ENCODE measurements at places on chromosomes 16 and 17.

GRCh38 chr16:13992322-13992721 is 72.4 kb downstream of the ERCC4 start:
- DNase-seq, result no peak

DNA sequence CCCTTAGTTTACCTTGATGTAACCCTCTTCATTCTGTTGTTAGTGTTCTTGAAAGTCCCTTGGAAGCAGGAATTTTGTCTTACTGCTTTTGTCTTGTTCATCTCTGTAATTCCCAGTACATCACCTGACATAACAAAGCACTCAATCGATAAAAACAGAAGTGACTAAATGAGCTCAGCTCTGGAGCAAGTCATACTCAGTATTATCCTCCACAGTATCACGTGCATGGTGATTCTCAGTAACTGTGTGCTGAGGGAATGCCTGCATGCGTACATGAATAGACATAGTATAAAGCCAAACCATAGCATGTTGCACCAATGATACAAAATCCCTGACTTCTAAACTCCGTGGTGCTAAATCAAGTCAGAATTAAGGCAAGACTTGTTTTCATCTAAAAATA is 7.2 kb downstream of the KRT38 start:
- DNase-seq, result no peak

DNA sequence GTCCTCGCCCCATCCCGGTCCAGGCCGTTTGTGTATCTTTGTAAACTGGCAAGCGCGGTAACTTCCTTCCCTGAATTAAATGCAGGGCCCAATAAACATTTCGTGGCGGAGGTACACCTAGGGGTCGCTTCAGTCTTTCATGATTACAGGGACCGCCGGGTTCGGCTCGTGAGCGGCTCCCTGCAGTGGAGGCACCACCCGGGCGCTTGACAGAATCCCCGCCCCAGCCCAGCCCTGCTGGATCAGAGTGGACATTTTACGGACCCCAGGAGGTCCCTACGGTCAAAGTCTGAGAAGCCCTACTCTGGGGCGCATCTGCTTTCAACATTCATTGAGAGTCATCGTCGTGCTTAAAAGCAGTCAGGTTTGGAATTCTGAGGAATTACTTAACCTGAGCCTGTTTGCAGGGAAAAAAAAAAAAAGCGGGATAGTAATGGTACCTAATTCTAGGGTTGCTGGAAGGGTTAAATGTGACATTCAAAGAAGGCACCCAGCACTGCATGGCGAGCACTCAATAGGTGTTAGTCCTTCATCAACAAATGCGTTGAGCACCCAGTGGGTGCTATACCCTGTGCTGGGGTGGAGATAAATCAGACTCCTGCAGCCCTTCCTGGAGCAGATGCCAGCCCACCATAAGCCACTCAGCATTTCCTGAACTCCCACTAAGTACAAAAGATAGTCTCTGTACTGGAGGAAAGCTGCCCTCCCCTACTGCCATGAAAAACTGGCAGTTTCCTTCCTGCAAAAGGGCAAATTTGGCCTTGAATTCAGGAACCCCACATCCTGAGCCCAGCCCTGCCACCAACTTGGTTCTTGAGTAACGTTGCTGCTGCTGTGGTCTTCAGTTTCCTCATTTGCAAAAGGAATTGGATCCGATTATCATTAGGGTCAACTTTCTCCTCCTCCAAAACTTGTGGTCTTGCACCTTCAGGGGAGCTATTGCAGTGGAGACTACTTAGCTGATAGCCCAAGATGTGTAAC is 658 bp upstream of the DUSP3 start:
- no peak for DNase-seq

DNA sequence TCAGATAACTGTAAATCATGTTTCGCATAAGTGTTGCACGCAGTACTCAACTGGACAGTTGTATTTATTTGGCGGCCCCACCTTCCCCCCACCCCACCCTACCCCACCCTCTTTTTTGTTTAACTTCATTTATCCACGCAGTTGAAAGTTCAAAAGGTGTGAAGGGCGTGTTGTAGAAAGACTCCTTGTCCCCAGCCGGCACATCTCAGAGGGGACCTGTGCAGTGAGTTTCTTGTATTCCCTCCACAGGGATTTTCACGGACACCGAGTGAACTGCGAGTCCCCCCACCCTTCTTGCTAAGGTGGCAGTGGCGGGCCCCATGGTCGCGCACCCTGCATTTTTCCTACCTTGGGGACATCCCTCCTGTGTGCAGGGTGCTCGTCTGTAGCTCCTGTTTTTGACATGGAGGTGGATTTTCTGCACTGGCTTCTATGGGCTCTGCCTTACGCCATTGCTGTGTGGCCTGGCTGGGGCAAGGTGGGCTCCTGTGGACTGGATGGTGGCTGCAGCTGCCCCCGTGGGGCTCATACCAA is 36.2 kb downstream of the ADCY7 start:
- no peak for DNase-seq

DNA sequence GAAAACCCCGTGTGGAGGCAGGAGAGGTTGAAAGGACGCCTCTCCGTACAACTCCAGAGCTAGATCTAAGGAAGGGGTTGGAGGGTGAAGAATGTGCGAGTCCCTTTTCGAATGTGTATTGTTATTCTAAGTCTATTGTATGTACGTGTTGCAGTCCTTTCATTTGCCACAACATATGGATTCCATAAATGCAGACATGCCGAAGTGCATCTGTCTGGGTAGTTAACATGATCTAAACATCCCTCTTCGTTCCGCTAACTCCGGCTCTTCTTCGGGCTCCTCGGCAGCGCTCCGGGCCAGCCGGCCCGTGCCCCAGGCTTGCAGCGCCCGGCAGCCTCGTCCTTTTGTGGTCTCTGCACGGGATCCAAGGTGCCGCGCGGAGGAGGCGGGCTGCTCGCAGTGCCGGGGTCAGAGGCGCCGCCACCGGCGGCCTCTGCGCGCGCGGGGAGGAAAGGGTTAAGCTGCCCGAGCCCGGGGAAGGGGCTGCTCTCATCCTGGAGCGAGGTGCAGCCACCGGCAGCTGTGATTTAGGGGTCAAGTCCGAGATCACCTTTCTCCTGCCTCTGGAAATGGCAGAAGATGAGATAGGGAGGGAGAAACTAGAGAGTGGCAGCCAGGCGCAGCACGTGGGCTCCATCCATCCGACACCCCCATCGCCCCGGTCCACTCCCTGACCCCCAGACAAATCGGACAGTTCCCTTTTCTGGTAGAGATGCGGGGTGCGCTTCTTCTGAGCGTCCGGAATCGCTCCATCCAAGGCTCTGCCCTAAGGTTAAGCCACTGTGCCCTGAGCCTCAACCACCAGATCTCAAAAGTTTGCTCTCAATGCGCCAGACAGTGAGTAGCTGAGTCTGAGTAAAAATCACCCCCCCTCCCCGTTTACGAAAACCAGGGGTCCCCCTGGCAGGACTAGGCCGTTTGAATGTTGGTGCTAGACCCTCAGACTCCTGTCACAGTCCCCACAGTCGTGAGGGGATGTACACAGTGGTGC is 15.1 kb upstream of the ZFHX3 start:
- no peak for DNase-seq

DNA sequence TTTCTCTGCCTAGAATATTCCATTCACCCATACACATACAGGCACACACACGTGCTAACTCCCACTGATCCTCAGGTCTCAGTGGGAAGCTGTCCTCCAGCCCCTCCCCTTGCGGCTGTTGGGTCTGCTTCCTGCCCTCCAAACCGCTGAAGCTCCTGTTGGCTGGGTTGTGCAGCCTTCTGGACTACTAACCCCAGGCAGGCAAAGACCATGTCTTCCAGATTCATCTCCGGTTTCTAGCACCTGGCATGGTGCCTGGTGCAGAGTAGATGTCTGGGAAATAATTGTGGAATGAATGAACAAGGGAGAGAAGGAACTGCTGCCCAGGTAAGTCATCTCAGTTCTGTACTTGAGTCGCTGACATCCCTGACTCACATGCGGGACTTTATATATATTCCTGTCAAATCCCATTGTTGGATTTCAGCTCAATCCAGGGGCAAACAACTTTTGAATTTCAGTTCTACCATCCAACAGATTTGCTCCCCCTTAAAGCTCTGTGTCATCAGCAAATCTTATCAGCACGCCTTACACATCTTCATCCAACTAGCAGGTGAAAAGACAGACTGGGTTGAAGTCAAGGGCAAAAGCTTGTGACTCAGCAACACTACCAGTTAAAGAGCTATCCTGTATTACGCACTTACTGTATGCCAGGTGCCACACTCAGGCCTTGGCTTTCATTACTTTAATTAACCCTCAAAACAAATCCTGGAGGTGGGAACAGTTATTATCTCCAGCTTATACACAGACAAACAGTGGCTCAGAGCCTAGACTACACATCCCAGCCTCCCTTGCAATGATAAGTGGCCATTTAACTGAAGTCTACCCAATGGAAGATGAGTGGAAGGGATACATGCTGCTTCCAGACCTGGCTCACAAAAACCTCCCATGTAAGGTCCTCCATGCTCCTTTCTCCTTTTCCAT is 51.1 kb downstream of the SRCIN1 start:
- no peak for DNase-seq

DNA sequence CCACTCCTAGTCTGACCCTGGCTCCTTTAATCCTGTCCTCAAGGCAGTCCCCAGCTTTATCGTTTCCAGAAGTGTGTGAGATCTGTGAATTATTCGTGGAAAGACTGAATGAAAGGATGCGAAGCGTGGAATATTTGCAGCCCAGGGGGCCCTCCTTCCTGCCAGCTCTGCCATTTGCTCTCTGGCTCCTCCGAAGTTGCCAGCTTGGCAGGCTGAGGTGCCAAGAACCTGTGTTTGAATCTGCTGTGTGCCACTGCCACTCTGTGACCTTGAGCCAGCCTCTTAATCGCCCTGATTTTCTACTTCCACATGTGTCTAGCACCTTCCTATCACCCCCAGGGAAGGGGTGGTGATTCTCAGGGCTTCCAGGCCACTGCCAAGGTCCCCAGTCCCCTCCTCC is 10.8 kb downstream of the TBKBP1 start:
- no peak for DNase-seq

- no peak for DNase-seq
These were observed at the start of gene GPRC5C for GRCh38 chr17:74431568-74432423. Gene GPRC5C (plus strand): TSS chr17:74432088. CDS start chr17:74439777, 7,689 bp downstream.

DNA sequence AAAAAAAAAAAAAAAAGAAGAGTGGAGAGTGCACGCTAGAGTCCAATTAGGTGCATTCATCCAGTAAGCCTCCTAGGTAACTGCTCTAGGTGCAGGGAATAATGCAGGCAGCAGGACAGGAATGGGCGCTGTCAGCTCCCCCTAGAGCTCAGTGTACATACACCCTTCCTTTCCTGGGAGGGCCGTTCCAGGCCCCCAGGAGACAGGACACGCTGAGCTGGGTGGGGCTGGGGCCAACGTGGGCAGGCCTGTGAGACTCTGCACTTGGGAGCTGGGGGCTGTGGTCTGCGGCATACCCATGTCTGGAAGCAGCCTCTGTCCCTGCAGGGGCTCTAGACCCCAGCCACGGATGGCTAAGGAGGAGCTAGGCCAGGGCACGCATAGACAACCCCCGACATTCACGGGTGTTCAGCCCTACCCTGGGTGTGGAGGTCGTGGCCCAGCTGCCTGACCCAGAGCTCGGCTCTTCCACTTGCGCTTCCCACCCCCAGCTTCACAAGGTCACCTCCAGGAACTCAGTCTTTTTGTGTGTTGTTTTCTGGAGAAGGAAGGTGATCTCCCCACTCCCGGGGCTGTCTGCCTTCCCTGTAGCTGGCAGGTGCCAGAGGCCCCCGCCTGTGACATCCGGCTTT is 1.0 kb upstream of the ANTKMT start:
- no peak for DNase-seq

DNA sequence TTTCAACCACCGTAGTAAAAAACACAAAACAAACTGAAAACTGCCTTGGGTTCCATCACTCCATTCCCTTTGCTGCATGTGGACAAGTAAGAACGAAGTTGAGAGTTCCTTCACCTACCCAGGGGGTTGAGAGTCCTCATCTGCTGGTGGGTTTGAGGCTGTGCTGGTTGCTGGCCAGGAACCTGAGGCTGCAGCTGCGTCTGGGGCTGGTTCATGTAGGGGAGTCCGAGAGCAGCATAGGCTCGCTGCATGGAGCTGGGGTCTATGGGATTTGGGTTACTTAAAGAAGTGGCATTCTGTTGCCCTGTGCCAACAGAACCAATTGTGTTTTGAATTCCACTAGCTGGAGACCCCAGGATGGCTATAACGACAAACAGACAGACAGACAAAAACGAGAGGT is 65.2 kb upstream of the TRAP1 start:
- DNase-seq, result no peak

- DNase-seq, result no peak
These were observed 74.9 kb downstream of the SDR42E1 start for GRCh38 chr16:81936209-81937000.

DNA sequence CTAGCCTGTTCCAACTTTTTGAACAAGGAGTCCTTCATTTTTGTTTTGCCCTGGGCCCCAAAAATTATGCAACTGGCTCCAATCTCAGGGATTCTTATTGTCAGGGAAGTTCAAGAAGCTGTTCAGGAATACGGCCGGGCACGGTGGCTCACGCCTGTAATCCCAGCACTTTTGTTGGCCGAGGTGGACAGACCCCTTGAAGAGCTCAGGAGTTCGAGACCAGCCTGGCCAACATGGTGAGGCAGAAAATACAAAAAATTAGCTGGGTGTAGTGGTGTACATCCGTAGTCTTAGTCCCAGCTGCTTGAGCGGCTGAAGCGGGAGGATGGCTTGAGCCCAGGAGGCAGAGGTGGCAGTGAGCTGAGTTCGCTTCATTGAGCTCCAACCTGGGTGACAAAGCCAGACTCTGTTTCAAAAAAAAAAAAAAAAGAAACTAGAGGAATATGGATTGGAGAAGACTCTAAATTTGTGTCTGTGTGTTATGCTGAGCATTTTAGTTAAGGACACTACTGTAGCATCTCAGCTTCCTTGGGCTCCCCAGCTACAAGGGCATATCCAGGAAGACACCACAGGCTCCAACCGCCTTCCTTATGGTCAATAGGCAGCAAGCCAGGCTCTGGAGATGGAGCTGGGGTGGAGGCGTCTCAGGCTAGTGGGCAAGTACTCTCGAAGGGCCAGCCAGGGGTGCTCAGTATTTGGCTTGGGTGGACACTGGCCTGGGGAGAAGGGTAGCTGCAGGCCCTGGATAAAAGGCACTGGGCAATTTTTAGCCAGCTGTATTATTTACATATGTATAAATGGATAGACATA is 56.8 kb upstream of the CREBBP start:
- no peak for DNase-seq

GRCh38 chr16:11413907-11414595 is 68.8 kb downstream of the RMI2 start:
- DNase-seq, result no peak

All from BJ (cell line).